ENCODE measurements at places on chromosomes 6 and 20.

DNA sequence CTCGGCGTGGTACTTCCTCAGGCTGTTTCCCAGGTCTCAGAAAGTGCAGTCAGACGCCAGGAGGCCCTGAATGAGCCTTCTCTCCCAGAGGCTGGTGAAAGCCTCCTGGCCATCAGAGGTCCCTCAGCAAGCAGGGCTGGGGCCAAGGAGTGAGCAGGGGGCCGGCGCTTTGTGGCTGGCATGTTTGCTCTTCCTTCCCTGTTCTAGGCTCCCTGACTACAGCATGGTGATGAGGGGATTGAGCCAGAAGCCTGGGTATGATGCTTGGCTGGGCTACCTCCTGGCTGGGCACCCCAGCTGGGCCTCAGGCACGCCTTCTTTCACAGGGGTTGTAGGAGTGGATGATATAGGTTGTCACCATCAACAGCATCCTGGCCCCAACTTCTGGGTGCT lies 11.7 kb upstream of the DNAJC5 start:
- DNase-seq: no peak

DNA sequence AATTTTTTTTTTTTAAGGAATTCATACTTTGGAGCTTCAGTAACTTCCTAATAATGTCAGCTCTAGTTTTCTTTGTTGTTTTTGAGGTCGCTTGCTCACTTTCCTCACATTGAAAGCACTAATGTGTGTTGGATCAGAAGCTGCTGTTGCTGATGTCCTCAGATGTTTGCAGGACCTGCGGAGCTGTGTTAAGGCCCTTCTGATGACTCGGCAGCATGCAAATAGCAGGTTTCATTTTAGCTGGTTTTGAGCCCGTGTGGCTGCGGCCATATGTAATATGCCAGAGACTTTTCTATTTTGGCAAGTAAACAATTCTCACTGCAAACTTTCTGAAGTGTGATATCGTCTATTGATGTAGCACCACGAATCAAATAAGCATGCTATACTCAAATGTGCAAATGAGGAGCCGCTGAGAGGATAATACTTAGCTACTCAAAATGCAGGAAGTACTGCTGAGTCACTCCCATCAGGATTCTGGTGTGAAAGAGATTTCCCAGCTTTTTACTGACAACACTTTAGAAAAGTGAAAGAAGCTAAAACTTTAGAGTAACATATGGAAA lies 187.8 kb downstream of the SASH1 start:
- no peak for DNase-seq

DNA sequence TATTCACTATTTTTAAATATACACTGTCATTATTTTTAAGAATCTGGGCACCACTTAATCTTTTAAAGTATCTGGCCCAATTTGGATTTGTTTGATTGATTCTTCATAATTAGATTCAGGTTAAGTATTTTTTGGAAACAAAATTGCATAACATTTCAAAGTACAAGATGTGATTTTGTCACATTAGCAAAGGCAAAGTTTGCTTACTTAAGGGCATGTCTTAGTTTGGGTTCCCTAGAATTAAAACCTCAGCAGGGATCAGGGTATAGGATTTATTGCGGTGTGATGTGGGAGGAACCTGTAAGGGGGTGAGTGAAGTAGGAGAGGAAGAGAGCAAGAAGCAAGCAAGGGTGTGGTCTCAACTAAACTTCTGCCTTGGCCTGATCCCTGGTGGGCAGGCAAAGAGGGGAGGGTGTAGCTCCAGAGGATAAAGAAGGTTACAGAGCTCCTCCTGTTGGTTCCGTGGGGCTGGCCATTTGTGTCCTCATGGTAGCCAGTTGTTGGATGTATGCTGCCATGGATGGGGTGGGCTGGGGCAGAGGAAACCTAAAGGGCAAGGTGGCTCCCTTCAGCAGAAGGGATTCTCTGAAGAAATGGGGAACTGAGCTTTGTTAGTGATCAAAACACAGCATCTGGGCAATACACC lies 668.7 kb upstream of the SLC35B3 start:
- DNase-seq: no peak

DNA sequence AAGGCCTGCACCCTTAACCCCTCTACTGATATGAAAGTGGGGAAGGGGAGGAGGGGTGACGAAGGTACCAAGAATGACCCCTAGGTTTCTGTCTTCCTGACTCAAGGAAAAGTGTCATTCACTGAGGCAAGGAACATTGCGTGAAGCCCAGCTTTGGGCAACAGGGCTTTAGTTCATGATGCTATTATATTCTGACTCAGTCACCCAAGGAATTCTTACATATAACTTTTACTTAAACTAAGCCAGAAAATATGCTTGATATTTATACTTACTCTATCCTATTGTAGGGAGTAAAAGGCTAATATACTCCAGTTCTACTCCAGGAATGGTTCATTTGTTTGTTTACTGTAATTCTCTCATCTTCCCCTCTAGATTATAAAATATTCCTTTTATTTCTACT lies 60.5 kb downstream of the DOP1A start:
- DNase-seq: no peak

DNA sequence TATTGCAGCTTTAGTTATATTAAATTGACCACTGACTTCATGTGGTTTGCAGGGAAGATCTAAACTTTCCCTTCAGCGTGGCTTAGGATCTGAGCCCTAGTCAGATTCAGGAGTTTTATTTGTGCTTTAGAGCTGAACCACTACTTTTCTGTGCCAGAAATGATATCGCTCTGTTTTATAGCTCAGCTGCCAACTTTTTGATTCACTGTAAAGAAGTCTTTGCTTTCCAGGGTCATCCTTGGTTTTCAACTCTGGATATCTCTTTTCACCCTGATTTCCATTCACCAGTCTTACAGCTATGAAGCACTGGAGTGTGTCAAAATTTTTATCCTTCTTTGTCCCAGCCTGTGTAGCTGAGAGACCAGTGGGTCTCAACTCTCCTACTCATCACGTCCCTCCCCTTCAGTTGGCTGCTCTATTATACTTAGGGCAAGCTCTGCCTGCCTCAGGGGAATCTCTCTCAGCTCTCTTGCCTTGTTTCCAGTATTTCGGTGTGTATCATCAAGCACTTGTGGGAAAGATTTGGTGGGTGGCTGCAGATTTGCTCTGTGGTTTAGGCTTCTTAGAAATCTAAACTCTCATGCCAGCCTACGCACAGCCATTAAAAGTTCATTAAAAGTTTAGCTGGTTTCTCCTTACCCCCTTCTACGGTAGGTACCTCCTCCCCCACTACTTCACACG lies 425.5 kb downstream of the TENT5A start:
- no peak for DNase-seq

DNA sequence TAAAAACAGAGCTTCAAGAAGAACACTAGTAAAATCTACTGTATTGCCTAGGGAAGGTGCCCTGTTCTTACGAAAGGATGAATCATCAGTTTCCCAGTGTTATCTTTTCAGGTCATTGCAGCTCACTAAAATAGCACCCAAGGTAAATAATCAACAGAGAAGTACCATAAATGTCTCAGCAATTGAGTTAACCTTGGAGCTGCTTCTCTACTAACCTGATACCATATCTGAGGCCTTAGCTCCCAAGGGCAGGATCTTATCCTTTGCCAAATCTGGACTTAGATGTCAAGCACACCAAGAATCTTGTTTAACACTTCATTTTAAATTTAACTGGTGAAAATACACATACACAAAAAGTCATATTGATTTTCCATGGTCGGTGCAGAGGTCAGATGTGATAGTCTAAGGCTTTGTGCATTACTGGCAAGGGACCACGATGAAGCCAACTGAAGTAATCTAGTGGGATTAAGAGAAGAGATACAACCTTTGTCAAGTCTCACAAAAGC lies 81.5 kb downstream of the EDN1 start:
- DNase-seq: no peak

- DNase-seq: no peak
These were observed 891 bp downstream of the RSPO3 start for GRCh38 chr6:127119102-127120022.

- DNase-seq: no peak
These were observed 181.9 kb upstream of the CCN2 start for GRCh38 chr6:132132924-132133639.

- DNase-seq: no peak
These were observed 489 bp downstream of the TBX18 start for GRCh38 chr6:84763886-84764331.
